ENCODE measurements at places on chromosomes 11 and 22.

DNA sequence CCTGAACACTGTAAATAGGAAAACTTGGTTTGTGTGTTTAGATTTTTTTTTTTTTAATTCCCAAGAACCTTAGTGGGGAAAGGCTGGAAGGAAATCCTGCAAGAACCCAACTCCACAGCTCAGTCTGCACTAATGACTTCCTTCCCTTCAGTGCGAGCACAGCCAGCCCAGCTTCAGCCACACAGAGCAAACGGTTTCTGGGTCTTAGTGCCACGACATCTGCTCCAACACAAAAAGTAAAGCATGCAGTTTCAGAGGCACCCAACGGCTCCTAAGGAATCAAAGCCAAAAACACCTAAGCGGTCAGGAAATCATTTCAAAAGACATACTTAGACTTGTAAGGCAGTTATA is 236.1 kb downstream of the TTC28 start:
- no peak for DNase-seq

GRCh38 chr11:92929246-92929645 is 40.2 kb upstream of the MTNR1B start:
- DNase-seq: no peak

DNA sequence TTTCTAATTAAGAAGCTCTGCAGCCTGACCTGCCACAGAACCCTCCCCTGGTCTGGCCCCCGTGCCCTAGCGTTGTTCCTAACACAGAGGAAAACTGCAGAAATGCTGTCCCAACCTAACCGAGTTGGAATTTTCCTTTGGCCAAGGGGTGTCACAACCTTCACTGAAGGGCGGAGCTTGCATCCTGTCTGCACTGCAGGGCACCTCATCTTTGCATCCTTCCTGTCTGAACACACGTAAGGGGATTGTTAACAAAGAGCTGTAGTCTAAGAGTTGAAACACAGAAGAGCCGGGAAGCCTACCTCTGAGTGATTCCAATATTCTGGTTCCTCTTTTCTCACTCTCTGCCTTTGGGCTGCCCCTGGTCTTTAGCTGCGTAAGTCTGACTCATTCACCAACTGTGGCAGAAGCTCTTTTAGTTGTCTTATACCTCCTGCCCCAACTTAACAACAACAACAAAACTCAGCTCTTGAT is 1.6 kb downstream of the DIXDC1 start:
- DNase-seq: no peak

DNA sequence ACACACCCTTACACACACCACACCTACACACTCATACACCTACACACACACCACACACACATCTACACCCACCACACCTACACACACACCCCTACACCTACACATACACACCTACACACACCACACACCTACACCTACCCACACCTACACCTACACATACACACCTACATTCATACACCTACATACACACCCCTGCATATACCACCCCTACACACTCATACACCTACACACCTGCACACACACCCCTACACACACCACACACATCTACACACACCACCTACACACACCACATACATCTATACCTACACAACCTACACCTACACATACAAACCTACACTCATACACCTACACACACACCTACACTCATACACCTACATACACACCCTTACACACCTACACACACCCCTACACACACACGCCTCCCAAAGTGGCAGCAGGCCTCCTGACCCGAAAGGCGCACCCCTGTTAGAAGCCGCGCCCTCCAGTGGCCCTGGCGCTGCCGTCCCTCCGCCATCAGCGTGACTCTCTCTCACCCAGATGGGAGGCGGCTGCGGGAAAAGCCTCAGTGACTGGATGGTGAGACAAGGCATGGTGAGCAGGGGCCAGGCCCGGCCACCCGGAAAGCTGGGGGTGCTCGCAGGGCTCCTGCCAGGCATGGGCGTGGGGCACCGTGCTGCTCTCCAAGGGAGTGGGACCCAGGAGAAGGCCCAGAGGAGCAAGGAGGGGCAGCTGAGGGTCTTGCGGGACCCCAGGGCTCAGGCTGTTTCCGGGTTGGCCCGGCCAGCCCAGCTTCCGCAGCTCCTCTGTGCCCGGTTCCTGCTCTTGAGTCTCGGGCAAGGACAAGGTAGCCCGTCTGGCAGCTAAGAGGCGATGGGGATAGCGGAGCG is 37.0 kb upstream of the HMOX1 start:
- no peak for DNase-seq

GRCh38 chr11:35141571-35141971 is 2.6 kb downstream of the CD44 start:
- no peak for DNase-seq

DNA sequence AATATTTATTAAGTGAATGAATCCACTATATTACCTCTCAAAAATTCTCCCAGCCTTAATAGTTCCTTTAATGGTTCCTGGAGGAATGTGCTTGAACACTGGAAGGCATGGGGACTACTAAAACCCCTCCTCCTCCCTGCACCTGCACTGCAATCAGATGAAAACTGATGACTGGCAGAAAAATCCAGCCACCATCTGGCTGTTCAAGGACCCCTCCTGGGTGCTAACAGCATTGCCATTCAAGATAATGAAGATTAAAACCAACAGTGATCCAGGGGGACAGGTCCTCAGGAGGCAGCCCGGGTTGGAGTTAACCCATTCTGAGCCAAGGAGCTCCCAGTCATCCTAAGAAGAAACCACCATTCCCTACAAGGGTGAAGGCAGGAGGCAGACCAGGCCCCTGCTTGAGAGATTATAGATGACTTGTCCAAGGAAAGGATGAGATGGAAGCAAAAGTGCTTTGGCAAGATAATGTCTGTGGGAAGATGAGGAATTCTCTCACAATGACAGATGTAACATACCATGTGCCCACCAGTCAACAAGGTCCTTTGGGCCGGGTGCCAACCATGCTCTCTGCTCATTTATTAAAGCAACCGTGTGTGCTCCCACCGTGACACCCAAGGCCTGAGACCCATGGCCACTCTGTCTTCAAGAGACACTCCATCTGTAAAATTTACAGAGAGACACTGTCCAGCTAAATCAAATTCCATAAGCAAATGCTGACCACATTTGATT is 90.6 kb downstream of the LARGE1 start:
- DNase-seq: no peak

Measured in activated CD4-positive, alpha-beta T cell treated with anti-CD3 and anti-CD28 coated beads, Interleukin-2, amount 50 U/mL, for 4 hours (primary cell).